Activated T-helper 1 cell treated with Interleukin-2 at 50 U/mL for 16 hours (primary cell): ENCODE measurements at places on chromosomes 2 and 18.

- DNase-seq: no peak
Observed at GRCh38 chr2:138335036-138335435, 166.5 kb upstream of the SPOPL start.

DNA sequence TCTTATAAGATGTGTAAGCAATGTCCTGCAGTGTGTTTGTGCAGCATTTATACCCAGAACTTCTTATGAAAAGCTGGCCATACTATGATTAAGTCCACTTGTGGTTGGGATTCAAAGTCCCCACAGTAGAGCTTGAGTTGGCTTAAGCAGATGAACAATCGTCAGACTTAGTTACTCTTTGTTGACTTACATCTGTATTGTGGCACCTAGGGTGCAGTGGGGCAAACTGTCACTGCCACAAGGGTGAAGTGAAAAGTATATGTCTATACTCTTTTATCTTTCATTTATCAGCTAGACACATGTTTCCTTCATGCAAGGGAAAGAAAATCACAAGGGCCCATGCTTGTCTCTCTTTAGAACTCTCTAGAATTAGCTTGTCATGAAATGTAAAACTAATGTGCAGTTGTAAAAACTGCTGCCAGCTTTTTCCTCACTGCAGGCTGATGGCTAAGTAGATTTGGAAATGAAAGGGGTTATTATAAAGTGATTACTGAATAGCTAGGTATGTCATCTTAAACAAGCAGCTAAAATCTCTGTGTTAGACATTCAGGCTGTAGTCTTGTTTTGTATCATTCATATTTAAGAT is 474.5 kb downstream of the PTPRM start:
- DNase-seq: no peak

- DNase-seq: no peak
Observed at GRCh38 chr2:215828528-215829184, 184.7 kb downstream of the MREG start.

- DNase-seq: no peak
Observed at GRCh38 chr2:19835781-19836281, 66.0 kb downstream of the TTC32 start.

DNA sequence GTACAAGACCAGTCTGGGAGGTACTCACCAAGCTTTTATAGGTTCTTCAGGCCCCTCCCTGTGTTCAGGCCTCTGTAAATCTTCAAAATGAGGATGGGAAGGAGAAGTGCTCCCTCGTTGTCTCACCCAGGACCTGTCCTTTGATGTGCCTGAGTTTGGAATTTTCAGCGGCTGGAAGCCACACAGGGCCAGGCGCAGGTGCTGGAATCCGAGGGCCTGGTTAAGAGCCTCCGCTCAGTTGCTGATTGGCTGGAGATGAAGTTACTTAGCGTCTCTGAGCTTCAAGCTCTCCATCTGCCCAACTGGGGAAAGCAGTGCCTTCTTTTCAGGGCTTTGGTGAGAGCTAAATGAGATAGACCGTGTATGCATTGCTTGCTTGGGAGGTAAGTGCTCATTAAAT is 30.0 kb downstream of the HJURP start:
- no peak for DNase-seq

DNA sequence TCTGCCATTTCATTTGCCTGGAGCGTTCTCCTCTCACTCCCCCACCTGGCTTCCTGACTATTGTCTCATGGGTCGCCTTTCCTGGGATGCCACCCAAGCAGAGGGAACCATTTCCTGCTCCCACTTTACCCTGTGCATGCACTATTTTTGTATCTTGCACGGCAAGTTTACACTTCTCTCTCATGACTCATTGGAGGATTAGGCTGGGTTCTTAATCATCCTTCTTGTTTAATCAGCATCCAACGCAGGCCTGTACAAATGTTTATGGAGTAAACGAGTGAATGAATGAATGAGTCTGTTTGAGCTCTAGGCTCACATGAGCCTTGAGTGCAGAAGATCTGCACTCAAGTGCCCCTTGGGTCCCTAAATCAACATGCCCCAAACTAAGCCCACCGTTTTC is 3.8 kb upstream of the ARHGAP25 start:
- DNase-seq: no peak

DNA sequence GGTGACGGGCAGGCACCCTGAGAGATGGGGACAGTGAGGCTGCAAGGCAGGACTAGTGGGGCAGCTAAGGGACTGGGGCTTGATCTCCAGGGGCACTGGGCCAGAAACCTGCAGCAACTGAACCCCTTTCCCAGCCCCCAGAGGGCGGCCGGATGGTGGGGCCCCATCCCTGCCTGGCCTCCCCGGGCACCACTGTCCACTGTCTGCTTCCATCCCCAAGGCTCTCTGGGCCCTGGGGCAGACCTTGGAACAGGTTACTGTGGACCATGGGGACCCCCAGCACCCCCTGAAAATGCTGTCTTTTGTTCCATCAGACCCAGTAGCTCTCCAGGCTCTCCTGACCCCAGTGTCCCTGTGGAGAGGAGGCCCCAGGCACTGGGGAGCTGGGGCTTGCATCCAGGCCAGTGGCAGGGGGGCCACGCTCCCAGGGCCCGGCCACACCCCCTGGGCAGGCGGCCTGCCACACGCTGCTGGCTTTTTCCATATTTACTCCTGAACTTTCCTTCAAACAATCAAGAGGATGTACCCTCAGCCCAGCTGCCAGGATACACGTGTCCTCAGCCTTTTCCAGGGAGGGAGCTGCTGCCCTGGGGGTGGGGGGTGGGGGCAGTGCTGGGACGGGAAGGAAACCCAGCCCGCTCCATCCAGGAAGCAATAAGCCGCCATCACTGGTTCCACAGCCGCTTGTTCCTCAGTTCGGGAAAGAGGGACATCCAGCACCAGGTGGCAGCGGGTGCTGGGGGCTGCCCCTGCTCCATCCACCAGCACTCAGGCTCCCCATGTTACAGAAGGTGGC is 102.3 kb upstream of the ODC1 start:
- DNase-seq: no peak

GRCh38 chr2:64000630-64001381 is 18.4 kb downstream of the VPS54 start:
- no peak for DNase-seq

DNA sequence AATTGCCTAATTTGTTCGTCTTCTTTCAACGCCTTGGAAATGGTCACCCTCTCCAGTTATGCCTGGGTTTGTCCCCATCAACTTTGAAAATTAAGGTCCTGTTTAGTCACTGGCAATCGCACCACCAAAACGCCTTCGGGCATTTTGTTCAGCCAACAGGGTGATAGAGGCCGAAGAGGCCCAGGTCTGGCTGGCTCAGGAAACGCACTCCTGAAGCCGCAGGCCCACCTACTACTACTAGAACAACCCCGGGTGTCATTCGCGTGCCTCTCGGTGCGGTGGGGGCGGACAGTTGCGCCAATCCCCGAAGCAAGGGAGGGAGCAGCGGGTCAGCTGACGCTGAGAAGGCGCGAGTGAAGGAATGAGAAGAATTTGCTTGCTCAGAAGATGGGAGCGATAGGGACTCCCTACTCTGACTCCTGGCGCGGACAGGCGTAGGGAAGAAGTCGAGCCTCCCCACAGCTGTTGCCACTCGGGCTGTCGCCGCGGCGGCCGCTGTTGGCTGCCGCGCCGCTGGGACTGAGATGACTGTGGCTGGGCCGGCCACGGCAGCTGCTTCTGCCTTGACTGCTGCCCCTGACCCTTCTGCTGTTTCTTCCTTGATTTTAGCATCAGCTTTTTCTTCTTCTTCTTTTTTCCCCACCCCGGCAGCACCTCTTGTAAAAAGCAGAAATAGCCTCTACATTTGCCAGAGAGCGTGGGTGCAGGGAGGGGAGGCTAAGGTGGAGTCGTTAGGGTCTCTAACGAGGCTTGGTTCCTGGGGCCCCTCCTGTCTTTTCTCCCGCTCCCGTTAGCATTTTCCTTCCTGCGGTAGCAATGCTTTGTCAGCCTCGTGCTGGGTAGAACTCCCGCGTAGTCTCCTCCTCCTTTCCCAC is 387.6 kb downstream of the FIGN start:
- DNase-seq: no peak

DNA sequence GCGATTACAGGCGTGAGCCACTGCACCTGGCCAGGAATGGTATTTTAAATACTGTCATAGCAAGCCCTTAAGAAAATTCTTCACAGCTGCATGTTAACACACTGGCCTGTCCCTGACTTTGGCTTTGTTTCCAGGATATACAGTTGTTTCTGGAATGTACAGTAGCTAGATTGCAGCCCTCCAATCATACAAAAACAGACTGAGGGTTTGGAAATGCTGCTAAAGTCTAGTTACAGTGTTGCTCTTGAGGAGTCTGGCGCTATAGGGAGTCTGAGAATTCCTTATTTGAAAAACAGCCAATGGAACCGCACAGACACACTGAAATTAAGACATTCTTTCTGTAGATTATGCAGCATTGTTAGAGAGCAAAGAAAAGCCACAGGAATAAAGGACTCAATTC is 37.7 kb downstream of the STON1 start:
- no peak for DNase-seq

GRCh38 chr2:28717339-28717758 is 34.3 kb upstream of the PPP1CB start:
- DNase-seq: no peak

GRCh38 chr2:143261986-143262385 is 132.8 kb downstream of the ARHGAP15 start:
- peak; percentile 19 for DNase-seq

- DNase-seq: no peak
Observed at GRCh38 chr2:85326406-85327159, 1.2 kb downstream of the TGOLN2 start.

- DNase-seq: no peak
Observed at GRCh38 chr2:190891372-190891771, 10.8 kb downstream of the GLS start.

DNA sequence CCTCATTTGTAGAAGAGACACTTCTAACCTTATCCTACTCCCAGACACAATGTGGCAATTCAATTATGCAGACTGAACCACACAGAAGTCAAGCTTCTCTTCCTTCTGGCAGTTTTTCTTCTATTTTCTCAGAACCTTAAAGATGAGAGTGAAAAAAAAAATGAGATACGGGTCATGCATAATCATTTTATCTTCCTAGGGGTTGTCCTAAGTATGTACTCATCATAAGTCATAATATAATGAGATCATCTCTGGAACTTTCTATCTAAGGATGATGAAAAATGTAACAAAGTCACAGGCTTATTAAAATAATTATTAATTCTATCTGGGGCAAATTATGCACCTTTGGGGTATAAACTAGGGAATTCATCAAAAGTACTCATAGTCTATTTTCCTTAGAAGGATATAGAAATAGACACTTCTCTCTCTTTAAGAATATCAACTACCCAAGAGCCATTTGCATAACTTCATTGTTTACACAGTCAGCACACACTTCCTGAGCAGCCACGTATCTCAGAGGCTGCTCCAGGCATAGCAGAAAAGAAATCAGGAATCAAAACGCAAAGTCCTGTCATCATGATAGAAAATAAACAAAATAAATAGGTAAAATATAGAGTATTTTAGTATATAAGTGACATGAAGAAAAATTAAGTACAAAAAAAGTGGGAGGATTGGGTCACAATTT is 345.9 kb upstream of the SPHKAP start:
- DNase-seq: no peak

DNA sequence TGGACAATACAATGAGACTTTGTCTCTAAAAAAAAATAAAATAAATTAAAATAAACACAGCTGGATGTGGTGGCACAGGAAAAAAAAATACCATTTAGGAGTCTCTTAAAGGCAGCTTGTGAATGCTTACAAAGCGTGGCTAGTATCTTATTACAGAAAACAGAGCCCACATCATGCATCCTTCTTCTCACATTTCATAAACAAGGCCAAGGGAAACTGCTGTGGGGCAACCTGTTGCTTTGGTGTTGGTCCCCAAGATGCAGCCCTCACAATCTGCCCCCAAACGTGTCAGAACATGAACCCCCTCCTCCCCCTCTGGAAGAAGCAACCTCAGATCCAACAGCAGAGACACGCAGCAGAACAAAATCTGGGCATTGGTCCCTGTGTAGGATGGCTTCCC is 2.6 kb downstream of the SLC14A1 start:
- DNase-seq: no peak

GRCh38 chr2:118670276-118670675 is 177.2 kb downstream of the EN1 start:
- DNase-seq: no peak

GRCh38 chr2:25655316-25655715 is 18.1 kb downstream of the DTNB start:
- no peak for DNase-seq

GRCh38 chr18:63112706-63113105 is 206.9 kb downstream of the BCL2 start:
- no peak for DNase-seq

DNA sequence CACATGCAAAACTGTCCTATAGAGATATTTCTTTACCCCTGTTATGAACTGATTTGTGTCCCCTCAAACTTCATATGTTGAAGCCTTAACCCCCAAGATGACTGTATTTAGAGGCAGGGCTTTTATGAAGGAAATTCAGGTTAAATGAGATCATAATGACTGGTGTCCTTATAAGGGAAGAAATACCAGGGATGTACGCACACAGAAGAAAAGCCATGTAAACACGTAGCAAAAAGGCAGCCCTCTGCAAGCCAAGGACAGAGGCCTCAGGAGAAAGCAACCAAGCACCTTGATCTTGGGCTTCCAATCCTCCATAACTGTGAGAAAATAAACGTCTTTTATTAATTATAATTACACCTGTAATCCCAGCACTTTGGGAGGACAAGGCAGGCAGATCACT is 101.3 kb upstream of the NDUFV2 start:
- no peak for DNase-seq

GRCh38 chr18:42092848-42093247 is 137.8 kb downstream of the PIK3C3 start:
- no peak for DNase-seq

DNA sequence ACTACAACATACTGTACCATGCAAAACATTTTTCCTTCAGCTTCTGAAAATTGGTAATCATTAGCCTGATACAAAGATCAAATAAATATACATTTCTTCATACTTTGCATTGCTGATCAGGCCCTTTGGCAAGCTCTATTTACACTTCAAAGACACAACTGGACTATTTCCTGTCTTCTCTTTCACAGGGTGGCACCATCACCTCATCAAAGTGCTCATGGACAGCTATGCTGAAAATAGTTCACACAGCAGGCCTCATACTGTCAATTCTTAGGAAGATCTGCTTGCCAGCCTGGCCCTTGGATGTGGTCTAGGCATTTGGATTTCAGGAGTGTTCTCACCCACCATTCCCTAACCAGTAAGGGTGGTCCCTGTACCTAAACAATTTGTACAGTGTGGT is 33.9 kb downstream of the FBXO15 start:
- DNase-seq: no peak
